NCI-H1105 (cell line): ENCODE measurements at places on chromosomes 2 and 18.

DNA sequence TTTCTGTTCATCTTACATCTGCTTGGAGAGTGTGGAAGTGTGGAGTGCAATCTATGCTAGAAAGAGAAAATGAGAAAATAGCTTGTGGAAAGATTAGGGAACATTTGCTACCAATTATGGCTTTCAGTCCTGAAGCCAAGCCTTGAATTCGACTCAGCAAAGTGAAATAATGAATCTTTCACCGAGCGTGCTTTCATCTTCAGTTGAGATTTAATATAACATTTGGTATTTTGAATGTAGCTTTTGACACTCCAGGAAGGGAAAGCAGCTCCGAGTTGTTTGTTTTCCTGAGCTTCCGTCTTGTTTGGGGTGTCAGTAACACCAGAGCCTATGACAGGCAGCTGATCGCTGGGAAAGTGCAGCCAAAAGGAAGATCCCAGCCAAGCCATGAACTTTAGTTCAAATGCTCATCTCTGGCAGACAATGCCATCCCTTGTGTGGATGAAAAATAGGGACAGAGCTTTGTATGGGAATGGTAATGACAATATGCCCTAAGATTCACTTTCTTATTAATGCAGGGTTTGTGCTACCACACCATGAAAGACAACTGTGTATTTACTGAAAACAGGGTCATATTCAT lies 25.0 kb upstream of the PHLPP1 start:
- DNase-seq, result no peak

GRCh38 chr2:160063271-160063670 lies 856 bp upstream of the PLA2R1 start:
- no peak for DNase-seq

GRCh38 chr2:191678437-191679100 lies 633 bp downstream of the NABP1 start:
- DNase-seq, result no peak

DNA sequence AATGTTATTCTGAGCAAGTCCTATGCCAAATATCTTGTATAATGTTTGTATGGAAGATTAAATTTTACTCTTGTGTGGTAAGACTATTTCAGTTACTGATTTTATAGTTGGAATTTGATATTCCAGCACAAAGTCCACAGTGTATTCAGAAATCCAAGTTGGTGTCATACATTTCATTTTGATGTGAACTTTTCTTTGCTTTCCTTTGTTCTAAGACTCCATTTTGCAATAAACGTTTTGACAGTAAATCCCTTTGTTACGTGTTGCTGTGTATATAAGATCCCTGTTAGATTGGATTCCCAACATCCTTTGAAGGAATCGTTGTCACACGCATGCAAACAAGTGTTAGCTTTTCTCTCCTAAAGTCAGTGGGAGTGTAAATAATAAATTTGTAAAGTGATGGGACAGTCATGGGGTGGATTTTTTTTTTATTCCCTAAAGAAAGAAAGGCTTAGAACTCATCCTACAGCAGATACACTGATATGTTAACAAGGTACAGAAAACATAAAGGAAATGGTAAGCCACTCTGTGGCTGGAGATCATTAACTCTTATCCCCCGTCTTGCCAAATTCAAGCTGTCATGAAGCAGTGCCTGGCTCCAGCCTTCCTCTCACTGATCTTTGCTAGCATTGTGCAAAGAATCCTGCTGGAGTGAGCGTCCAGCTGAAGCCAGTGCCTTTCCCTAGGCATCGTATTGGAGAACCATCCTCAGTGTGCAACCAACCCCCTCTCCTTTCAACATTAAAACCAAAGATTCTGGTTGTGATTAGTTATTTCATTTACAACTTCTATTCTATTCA lies 127.6 kb upstream of the CDCA7 start:
- DNase-seq, result no peak

DNA sequence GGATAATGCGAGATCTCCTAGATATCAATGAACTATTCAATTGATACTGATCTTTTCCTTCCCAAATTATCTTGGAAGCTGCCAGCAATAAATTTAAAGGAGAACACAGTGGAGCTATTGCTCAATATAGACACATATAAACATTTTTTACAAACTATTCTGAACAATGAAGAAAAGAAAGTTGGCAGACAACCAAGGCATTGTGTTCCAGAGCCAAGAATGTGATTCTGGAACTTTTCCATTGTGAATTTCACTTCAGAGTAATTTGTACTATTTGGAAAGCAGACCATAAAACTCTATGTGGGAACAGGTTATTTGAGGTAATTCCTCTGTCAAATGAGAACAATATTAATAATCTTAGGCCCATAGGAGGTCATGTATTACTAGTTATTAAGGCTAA lies 588.2 kb downstream of the IRS1 start:
- no peak for DNase-seq

DNA sequence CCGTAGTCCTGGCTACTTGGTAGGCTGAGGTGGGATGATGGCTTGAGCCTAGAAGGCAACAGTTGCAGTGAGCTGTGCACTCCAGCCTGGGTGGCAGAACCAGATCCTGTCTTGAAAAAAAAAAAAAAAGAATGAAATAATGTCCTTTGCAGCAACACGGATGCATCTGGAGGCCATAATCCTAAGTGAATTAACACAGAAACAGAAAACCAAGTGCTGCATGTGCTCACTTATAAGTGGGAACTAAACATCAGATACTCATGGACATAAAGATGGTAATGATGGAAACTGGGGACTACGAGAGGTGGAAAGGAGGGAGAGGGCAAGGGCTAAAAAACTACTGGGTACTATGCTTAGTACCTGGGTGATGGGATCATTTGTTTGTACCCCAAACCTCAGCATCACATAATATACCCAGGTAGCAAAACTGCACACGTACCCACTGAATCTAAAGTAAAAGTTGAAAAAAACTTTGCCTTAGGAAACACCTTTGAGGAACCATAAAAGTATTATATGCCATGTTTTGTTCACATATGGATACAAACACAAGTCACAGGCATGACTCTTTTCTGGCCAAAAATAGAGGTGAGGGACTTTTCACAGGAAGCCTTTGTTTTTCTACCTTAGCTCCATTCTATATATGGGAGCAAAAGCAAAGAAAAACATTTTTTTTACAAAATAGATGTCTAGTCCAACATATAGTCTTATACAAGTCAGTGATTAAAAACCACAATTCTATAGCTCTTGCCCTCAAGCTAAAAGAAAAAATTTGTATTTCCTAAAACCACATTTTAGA lies 36.6 kb downstream of the GPR155 start:
- DNase-seq, result no peak
